ENCODE measurements at places on chromosomes 6 and 20.

GRCh38 chr6:88586371-88587149 is 376.9 kb downstream of the RNGTT start:
- peak; percentile 50 for DNase-seq

DNA sequence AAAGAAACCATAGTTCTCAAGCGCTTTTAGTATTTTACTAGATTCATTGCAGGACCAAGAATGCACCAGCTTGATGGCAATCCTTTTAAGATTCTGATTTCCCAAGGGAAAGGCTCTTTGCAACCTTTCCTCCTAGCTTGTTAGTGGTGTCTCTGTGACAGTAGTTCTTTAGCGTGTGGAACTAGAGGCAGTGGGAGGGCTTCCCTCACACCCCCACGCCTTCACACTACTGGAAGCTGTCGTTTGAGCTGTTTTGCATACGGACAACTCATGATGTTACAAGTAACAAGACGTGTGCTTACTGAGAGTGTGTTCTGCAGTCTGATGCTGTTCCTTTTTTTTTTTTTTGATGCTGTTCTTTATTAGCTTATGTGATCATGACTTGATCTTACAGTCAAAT is 34.1 kb downstream of the EYA4 start:
- DNase-seq = no peak

DNA sequence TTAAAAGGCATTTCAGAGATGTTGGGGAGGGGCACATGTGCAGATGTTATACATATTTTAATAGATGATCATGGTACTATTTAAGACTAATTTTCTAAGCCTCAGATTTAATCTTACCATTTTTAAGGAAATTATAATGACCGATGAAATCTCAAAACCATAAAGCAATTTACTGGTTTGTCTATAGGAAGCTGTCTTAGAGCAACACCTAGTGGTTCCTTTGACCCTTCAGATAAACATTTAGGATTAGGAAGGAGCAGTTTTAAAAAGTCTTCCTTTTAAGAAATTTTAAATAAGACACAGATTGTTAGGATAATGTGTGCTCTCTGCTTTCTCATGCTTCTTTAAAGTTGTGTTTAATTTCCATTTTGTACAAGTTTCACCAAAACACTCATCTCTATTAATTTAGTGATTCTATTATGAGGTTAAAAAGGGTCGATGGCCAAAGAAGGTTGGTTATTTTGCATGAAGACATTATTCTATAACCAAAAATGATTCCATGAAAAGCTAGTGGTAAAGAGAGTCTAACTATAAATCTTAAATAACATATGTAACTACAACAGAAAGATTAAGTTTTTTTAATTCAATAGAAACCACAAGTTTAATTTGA is 376.4 kb downstream of the HACE1 start:
- peak; percentile 24 for DNase-seq

DNA sequence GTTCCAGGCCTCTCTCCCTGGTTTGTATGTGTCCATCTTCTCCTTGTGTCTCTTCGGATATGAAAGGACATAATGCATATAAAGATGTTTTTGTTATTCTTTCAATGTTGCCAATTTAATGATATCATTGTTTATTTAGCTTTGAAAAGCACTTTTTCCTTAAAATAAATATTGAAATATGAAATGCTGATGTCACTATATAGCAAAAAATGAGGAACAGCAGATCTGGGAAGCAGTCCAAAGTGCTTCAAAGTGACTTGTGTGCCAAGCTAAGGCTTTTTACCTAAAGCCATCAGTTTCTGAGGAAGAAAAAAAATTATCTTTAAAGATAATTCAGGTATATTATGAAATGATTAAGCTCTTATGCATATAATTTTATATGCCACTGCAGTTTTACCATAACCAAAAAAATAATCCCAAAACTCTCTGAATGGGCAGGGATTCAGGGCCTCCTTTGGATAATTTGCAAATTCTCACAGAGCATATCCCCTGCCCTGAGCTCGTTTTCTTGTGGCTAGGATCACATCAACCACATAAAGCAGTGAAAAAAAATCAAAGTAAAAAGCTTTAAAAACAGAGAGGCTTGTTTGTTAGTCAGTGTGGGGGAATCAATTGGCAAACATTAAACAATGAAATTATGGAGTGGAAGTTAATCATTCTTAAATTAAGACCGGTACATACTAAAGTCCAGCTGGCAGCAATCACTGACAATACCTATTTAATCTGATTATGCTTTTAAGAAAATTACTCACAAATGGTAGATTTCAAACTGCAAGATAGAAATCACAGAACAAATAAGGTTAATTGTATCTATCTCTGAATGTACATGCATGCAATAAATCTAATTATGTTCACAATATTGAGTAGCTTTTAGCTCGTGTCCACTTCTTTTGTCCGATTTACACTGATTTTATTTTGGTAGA is 1027.9 kb upstream of the ADGRB3 start:
- DNase-seq = no peak

DNA sequence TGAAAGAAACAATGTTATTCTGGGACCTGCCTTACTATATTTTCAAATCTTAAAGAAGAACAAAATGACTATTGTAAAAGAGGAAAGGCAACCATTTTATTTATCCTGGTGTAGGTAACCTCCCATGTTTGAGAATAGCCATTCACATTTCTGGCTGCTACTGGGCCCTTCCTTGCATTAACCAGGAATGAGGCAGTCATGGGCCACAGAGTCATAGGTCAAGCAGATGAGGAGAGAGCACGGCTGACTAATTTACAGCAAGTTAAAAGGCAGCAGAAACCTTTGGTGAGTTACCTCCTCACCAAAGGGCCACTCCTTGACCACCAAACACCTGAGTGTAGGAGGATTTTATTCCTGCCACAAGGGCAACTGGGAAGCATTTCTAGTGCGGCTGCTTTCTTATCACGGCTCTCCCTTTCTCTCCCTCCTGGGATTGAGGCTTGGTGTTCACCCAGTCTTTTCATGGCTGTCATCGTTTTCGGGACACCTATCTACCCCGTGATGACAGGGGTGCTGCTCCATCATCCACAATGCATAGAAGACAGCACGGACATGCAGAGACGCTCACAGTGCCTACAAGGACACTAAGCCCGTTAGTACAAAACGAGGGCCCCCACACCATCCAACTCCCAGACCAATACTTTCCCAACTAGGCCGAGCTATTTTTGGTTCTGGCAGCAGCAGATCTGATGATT is 4.4 kb upstream of the LAMA4 start:
- peak; percentile 24 for DNase-seq

GRCh38 chr6:132719736-132720448 is 6.0 kb upstream of the VNN1 start:
- DNase-seq = no peak

GRCh38 chr20:51713213-51713598 is 55.0 kb downstream of the ATP9A start:
- DNase-seq = no peak

- DNase-seq = no peak
Measured at GRCh38 chr20:44072384-44072783, 114.6 kb downstream of the JPH2 start.

DNA sequence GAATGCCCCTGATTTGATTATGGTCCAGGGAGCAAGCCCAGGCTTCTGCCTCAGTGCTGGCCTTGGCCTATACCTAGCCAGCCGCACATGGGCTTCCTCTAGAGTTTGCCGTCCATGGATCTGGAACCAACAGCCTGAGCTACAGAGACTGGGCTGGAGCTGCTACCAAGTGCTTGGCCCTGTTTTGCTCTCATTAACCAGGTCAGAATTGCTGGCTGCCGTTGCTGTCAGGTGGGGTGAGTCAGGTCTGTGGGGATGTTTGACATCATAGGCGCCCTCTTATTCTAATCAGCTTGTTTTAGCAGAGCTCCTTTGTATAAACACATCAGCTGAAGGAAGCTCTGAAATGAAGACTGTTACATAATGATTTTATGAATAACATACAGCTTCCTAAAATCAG is 83.1 kb upstream of the PHACTR2 start:
- no peak for DNase-seq

DNA sequence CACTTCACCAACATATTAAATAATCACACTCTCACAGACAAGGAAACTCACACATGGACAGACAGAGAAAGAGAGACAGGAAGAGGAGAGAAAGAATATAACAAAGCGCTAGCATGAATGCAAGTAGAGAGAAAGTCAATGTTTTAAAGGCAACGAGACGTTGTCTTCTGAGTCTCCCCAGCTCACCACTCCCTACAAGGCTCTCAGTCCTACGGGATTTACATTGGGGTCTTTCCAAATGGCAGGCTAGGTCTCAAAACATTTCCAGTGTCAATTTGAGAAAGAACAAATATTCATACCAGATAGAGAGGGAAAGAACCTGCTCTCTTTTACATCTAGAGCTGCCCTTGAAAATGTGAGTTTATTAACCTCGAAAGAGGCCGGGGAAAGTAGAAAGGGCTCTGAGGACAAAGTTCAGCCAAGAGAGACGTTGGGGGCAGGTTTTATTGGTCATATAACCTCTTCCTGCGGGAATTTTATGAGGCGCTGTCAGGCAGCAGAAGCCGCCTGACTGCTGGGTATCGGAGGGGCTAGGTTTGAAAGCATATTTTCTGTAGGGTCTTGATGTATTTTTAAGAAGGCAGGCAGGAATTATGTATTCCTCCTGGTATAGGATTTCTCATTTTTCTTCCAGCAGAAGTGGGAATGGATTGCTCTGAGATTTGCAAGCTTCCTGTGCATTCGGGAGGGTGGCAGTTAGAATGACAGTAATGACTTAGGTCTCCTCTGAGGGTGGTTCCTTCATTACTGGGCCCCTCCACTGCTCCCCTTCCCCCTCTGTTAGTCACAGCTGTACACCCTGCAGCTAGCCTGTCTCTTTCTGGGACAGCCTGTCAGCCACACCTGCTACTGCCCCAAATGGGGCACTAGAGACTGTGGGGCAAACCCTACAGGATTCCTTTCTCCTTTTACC is 34.4 kb upstream of the KIF16B start:
- no peak for DNase-seq

DNA sequence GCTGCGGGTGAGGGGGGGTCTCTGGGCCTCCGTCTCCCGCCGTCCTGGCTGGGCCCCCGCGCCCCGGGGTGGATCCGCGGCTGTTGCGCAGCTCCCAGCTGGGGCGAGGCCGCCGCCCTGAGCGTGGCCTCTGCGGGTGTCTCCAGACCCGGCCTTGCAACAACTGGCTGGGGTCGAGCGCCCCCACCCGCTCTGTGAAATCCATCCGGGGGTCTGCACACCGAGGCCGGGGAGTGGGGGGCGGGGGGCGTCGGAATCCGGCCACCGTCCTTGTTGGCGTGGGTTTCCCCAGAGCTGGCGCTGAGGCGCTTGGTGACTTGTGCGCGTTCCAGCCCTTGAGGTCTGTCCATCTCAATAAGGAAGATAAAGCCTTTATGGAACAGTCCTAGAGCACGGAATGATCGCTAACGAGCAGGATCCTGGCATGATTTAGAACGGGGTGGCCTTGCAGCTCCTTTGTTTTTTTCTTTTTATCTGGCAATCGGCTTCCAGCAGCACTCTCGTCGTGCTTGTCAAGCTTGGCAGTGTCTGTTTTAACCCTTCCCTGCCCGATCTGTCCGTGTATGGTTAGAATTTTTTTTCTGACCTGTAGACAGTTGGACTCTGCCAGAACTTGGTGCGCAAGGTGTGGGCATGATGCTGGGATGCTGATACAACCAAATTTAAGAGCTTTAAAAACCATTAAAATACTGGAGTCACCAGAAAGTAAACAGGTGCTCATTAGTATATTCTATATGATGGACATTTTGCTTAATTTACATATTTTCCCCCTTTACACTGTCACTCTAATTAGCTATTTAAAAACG is 675 bp downstream of the DSTN start:
- peak; percentile 73 for DNase-seq

DNA sequence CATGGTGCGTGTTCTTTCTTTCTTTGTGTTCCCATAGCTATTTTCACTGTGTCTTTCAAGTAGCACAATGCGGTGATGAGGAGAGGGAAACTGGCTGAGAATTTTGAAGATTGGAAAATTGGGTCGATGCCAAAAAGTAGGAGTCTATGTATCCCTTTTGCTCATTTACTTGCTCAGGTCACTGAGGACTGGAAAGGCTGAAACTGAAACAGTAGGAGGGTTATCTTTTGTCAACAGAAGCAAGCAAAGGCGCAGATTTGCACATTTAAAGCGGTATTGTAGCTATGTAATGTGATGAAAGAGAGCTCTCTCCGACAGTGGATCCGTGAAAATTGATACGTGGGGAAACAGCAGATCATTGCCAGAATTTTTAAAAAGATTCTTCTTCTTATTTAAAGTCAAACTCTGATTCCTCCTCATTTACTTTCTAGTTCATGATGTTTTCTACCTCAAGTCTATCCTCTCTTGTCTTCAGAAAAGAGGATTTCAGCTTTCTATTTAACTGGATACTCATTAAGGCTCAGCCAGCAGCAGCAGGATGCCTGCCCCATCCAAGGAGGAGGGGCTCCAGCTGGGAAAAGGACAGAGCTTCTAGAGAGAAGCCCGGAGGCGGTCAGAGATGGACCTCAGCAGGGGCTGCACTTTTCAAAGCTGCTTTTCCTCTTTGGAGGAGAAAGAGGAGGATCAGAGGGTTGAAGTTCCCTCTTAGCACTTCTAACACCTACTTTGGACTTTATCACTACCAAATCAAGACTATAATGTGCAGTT is 15.9 kb upstream of the FYN start:
- DNase-seq = peak; percentile 52

GRCh38 chr6:112690497-112691202 is 343.5 kb downstream of the RFPL4B start:
- peak; percentile 44 for DNase-seq

- DNase-seq = no peak
Measured at GRCh38 chr6:27862396-27863066, 49.7 kb downstream of the OR2B2 start.

DNA sequence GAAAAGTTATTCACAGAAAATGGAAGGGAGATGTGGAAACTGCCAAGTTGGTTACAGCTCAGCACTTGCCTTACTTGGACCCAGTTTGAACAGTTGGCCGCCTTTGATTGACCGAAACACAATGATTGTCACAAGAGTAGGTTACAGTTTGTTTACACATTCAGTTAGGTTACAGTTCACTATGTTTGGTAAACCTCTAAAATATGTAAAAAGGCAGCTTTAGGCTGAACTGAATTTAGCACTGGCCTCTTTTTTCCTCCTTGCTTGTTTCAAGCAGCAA is 116.2 kb downstream of the OLIG3 start:
- DNase-seq = no peak

DNA sequence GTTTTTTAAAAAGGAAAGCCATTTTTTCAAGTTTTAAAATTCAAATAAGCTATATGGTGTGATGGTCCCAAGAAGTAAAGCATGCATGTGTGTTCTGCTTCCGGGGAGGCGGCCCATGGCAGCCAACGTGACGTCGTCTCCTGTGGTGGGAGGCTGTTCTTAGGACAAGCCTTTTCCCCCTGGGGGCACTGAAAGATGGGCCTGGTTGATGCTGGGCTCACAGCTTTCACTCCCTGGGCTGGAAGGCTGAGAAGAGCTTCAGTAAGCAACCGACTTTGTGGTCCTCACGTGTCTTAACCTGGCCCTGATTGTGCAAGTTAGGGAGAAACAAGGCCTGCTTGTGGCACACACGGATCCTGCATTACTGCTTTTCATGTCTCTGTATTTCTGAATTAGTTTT is 84.1 kb downstream of the SMOC2 start:
- no peak for DNase-seq

Measured in GM23248 (cell line).